CD4-positive, CD25-positive, alpha-beta regulatory T cell (primary cell): ENCODE measurements at places on chromosomes 2 and 18.

DNA sequence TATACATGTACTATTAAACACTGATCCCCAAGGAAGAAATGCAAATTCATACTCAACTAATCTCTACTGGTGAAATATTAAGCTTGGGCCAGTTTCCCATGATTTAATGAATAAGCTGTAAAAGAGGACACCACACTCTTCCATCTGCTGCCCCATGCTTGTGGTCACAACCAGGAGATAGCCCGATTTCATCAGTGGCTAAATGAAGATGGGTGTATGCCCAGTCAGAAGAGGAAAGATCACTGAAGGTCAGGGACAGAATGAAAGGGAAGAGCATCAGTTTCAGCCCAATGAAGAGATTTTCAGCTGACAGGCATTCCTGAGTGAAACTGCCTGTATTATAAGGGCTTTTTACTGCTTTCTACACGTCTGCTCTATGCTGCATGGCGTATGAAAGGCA is 103.5 kb downstream of the KCNS3 start:
- H3K4me3 ChIP-seq = no peak overlapping the region
- no peak overlapping the region for H3K27ac ChIP-seq
- no peak for DNase-seq
- no peaks in the 10 kb centered on the region for H3K36me3 ChIP-seq
- H3K4me1 ChIP-seq = no peaks in the 10 kb centered on the region

DNA sequence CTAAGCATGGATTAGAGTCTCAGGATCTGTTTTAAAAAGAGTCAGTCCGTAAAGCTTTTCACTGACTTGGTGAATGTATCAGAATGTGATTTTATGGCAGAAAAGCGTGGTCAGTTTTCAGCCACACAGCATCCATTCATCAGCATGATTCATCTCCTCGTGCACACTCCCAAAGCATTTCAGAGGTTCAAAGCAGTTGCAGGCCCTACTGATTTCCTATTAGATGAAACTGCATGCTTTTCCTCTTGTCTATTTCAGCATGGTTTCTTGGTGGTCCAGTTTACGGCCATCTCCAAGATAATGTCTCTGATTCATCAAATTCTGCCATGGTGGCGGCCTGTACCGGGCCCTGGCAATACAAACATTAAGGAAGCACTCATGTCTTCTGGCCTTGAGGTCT is 4.8 kb upstream of the PARD6G start:
- no peak for DNase-seq
- no peaks in the 10 kb centered on the region for H3K36me3 ChIP-seq
- no peak overlapping the region for H3K27ac ChIP-seq

GRCh38 chr2:160373666-160374065 is 119.9 kb downstream of the RBMS1 start:
- no peak overlapping the region for H3K4me3 ChIP-seq
- no peak overlapping the region for H3K27ac ChIP-seq
- H3K36me3 ChIP-seq = peaks cover 2% of the 10 kb centered on the region
- H3K27me3 ChIP-seq = no peaks in the 10 kb centered on the region

DNA sequence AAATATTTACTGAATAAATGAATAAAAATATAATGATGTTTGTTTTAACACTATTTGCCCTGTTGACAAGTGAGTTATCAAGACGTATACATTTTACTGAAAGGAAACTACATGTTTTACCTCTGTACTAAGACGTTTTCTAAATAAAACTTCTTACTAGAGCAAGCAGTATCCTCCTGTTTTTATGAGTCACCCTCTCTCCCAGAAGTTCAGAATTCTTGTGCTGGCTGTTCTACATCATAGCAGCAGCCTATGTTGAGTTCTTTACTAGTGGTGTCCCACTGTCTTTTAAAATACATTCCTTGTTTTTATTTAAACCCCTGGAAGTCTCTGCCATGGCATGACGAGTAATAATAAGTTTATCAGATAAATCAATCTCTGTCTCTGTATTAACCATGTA is 297.4 kb downstream of the CALCRL start:
- no peaks in the 10 kb centered on the region for H3K27me3 ChIP-seq
- H3K4me1 ChIP-seq = no peaks in the 10 kb centered on the region
- H3K4me3 ChIP-seq = no peak overlapping the region
- no peak overlapping the region for H3K27ac ChIP-seq
- no peaks in the 10 kb centered on the region for H3K36me3 ChIP-seq
- DNase-seq = no peak

- H3K36me3 ChIP-seq = no peaks in the 10 kb centered on the region
- no peaks in the 10 kb centered on the region for H3K27me3 ChIP-seq
- no peaks in the 10 kb centered on the region for H3K4me1 ChIP-seq
- no peak overlapping the region for H3K4me3 ChIP-seq
- DNase-seq = no peak
These were observed 1080.9 kb upstream of the FANCL start for GRCh38 chr2:59322005-59322404.

DNA sequence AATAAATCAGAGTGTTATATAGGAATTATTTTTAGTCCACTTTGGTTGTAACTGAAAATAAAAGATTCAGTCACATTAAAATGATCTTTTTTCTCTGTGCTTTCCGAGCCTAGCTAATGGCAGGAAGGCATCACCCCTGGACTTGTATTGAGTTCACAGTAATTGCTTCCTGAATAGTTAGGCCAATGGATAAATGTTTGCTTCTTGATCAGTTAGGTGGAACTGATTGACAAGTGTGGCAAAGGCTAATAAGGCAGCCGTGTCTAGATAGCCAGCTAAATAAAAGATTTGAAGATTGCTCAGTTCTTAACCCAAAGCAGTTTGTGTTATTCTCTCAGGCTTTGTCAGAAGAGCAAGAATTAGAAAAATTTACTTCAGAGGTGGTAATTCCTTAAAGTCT is 20.8 kb downstream of the FAM171B start:
- DNase-seq = no peak
- no peak overlapping the region for H3K27ac ChIP-seq
- H3K4me3 ChIP-seq = no peak overlapping the region
- H3K36me3 ChIP-seq = no peaks in the 10 kb centered on the region
- H3K4me1 ChIP-seq = no peaks in the 10 kb centered on the region

GRCh38 chr2:107648781-107649404 is 177.8 kb upstream of the RGPD4 start:
- no peaks in the 10 kb centered on the region for H3K27me3 ChIP-seq
- H3K4me1 ChIP-seq = no peaks in the 10 kb centered on the region
- H3K4me3 ChIP-seq = no peak overlapping the region
- no peak for DNase-seq
- H3K27ac ChIP-seq = no peak overlapping the region
- H3K36me3 ChIP-seq = no peaks in the 10 kb centered on the region

DNA sequence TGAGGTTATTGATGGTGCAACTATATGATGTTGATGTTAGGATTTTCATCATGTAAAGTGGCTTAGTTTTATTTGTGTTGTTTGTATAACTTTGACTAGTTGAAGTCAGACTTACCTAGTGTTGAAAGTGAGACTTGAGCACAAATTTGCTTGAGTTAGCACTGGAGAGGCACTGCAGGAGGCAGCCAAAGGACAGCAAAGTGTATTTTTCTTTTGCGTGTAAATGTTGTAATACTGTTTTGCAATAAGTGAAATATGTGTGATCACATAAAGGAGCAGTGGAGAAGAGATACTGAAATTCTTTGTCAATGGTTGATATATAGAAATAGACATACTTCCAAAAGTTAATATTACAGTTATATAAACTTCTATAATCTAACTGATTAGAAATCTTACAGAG is 332.0 kb upstream of the RAB12 start:
- no peak overlapping the region for H3K4me3 ChIP-seq
- DNase-seq = no peak
- no peak overlapping the region for H3K27ac ChIP-seq
- no peaks in the 10 kb centered on the region for H3K36me3 ChIP-seq
- no peaks in the 10 kb centered on the region for H3K27me3 ChIP-seq
- H3K4me1 ChIP-seq = no peaks in the 10 kb centered on the region

DNA sequence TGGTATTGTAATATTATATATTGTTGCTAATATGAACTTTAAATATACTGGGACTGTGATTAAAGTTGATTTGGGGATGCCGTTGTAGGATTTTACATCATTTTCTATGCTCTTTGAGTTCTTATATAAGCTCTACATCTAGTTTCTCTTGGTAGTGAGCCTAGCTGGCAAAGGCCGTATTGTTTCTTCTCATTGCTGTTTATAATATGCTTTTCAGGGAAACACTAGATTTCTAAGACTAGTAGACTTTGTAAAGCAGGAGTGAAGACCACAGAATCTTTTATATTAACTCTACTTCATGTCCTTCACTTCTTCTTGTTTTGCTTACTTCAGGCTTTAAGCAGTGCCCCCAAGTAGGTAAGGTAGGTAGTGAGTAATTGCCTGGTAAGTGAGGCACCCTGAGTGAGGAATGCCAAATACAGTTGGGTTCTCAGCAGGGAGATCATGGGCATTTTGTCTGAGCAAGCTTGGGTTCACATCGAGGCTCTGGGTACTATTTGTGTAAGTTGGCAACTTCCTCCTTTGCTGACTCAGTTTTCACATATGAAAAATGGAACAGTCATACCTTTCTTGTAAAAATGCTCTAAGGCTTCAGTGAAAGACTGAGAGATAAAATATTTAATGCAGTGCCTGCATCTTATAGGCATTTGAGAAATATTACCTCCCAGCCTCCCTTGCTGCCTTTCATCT is 96.4 kb downstream of the RNF144A start:
- no peak overlapping the region for H3K27ac ChIP-seq
- no peaks in the 10 kb centered on the region for H3K4me1 ChIP-seq
- H3K27me3 ChIP-seq = no peaks in the 10 kb centered on the region
- DNase-seq = no peak
- H3K4me3 ChIP-seq = no peak overlapping the region
- H3K36me3 ChIP-seq = no peaks in the 10 kb centered on the region

- no peak overlapping the region for H3K27ac ChIP-seq
- no peak overlapping the region for H3K4me3 ChIP-seq
- no peaks in the 10 kb centered on the region for H3K27me3 ChIP-seq
- H3K36me3 ChIP-seq = no peaks in the 10 kb centered on the region
- H3K4me1 ChIP-seq = no peaks in the 10 kb centered on the region
These were observed 1352.8 kb upstream of the SLC39A10 start for GRCh38 chr2:194304191-194304590.

- no peak overlapping the region for H3K27ac ChIP-seq
- H3K36me3 ChIP-seq = no peaks in the 10 kb centered on the region
- H3K4me1 ChIP-seq = no peaks in the 10 kb centered on the region
- H3K4me3 ChIP-seq = no peak overlapping the region
- peaks cover 15% of the 10 kb centered on the region for H3K27me3 ChIP-seq
- no peak for DNase-seq
These were observed 74.8 kb downstream of the CDK15 start for GRCh38 chr2:201880993-201881611.

DNA sequence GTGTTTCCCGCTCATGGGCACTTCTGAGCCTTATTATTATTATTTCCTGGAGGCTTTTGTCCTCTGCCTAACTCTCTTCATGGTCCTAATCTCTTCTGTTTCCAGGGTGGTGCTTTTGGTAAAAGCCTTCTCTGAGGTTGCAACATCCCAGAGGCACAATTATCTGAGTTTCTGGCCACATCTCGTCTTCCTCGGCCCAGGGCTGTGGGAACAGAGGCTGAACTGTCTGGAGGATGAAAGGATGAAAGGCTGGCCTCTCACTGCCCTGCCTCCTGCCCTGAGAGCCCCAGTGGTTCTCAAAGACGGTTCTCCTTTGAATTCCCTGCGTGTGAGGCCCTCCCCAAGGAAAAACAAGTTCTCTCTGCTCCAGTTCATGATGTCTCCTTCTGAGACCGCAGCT is 13.8 kb downstream of the GYPC start:
- H3K36me3 ChIP-seq = peaks cover 27% of the 10 kb centered on the region
- no peak for DNase-seq
- H3K27ac ChIP-seq = no peak overlapping the region
- H3K27me3 ChIP-seq = no peaks in the 10 kb centered on the region
